ENCODE measurements at places on chromosomes 2 and 18.

DNA sequence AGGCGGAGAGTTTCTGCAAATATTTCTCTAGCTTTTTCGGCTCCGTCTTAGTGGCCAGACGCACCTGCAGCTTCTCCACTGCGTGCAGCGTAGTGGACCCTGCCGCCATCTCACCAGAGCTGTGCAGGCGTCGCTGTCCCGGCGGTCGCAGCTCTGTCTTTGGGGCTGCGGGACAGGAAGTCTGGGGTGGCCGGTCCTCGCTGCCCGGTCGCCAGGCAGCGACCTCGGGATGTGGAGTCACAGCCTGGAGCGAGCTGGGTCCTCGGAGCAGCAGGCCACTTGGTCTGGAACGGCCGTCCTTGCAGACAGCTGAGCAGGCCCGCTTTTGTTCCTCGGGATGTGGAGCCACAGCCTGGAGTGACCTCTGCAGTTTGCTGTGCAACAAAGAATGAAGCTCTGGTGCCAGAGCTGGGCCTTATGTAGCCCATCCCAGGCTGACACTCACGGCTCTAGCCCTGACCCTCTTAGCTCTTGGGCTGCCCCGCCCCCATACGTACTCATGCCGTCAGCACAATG is at the start of gene ELOA2:
Gene ELOA2, minus strand, starts transcription at position 466 of the 516 bp plus-strand sequence. Its CDS starts 357 bp downstream, at position 109.
- no peak for DNase-seq

DNA sequence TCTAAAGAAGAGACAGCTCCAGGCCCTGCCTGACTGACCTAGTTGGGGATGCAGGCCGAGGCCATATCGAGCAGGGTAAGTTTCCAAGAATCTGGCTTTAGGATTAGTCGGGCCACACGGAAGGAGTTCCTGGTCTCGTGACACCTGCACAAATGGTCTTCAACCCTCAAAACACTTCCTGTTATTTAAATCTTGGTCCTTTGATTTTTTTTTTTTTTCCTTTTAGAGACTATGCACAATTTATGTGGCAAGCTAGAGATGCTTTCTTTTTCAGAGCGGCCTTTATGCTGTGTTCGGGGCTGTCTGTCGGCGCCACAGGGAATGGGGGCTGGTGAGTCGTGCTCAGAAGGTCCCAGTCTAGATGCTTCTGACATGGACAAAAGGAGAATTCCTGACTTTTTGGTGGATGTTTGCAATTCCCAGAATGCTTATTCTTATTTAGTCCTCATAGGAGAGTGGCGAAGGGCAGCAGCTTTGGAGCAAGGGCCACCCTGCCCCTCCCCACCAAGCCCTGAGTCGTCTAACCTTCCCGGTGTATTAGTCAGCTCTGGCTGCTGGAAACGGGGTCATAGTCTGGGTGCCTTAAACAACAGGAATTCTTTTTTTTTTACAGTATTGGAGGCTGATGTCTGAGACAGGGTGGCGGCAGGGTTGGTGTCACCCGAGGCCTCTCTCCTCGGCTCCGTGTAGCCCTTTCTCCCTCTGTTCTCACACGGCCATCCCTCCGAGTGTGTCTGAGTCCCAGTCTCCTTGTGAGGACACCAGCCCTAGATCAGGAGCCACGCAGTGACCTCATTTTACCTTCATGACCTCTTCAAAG is 27.4 kb downstream of the HPCAL1 start:
- DNase-seq, result peak; percentile 48

DNA sequence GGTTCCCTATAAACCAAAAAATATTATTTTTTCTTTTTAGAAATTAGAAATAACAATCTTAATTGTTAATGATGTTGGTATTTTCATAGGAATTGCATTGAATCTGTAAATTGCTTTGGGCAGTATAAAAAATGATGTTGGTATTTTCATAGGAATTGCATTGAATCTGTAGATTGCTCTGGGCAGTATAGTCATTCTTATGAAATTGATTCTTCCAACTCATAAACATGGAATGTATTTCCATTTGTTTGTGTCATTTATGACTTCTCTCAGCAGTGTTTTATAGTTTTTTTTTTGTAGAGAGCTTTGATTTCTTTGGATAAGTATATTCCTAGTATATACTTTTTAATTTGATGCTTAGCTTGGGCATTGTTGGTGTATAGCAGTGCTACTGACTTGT is 82.0 kb upstream of the NT5C1B start:
- DNase-seq, result no peak

DNA sequence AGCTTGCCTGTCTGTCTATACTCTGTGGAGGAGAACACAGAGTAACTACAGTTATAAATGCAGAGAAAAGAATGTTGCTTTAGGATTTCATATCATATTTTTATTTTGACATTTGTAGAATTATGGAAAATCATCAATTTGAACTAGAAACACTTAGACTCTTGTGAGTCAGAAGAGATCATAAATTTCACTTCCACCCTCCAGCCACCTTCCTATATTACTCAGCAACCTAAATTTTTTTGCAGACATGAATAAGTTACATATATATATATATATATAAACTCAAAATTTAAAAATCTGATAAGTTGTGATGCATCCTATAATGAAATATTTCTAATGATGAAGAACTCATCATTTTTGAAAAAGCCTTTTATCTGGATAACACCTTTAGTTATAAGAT is 172.3 kb downstream of the PIEZO2 start:
- no peak for DNase-seq

GRCh38 chr18:42564761-42565160 is 550.7 kb downstream of the RIT2 start:
- DNase-seq, result no peak

DNA sequence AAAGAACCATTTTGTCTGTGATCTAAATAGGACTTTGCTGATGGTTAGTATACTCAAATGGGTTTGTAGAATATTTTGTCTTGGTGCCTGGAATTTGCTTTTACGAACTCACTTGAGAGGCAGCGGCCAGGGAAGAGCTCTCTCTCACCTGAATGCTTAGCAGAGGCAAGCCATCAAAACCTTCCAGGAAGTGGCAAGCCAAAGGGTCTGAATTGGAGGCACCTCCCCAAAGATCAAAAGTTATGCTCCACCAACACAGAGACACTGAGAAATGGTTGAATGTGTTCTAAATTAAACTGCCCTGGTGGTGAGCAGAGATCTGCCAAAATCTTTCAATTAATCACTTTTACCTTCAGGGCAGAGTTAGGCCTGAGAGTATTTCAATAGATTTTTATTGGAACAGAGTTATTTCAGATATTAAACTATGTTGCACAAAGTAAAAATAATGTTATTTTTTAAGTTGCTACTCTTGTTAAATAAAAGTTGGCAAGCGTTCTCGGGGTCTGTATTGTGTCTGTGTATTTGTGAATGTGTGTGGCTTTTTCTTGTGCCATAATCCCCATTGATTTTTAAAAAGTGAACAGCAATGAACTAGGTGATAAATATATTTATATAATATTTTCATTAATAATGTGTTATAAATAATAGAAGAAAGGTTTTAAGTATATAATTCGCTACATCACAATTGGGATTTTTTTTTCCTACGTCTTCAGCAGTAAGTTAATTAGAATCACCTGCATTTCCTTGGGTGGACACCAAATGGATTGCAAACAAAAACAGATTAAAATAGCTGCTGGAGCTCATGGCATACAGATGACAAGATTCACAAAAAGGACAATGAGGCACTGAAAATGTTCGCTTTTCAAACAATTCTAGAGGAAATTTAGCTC is 416.1 kb downstream of the ARHGAP15 start:
- no peak for DNase-seq

Measured in SW480 (cell line).